Foreskin keratinocyte (primary cell): ENCODE measurements at places on chromosomes 1 and 21. TPM values are rescaled to one million over a fixed set of nuclear protein-coding genes. Genes with fewer than 3 reads are reported as not detected.

OLIG2 gene
- total RNA-seq: not detected in 2 replicates

SHE gene
- total RNA-seq: not detected in 2 replicates

DNA sequence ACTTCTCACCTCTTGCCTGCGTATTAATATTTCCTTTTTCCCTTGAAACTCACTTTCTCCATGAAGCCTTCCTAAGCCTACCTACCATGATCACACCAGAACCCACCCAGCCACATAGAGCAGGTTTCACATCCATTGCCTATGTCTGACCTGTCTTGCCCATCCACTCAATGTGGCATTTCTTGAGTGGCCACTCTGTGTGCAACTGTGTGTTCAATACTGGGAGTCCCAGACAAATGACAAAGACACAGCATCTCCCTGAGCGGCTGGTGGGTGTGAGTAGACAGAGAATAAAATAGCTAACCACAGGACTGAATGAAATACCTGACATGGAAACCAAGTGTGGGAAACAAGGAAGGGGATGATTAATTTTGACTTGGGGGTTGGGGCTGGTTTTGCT lies 3.1 kb downstream of the PTGFRN start:
- no peak for DNase-seq

DNA sequence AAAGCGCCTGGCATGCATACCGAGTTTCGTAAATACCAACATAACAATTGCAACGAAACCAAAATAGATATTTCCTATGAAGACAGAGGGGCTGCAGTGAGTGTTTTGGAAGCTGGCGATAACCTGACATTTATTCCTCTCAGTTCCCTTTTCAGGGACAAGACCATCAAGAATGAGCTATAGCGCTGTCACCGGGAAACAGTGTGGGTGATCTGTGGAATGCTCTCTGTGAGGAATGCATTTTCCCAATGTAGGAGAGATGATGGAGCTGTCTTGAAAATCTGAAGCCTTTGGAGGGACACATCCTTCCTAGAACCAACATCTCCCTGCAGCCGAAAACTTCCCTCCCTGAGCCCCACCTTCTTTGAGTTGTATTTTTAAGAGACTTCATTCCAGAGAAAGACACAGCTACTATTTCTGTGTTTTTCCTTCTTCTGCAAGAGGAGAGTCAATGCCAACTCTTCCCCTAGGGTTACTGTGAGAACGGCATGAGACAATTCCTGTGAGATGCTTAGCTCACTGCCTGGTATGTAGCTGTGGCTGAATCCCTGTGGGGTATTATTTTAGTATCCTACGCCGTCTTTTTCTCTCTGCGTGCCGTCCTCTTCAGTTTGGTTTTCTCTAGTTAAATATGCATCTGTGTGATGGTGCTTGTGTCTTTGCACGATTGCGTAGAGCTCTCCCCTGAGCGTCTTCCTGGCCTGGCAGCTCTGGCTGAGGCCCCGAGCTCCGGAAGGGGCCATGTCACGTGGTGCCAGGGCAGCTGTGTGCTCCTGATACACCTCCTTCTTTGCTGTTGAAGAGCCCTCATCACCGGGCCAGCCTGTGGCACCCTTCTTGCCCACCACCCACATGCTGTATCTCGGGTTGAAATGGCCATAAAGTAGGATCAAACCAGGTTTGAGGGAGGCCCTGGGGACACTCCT lies 45.2 kb downstream of the AJAP1 start:
- DNase-seq: no peak

DNA sequence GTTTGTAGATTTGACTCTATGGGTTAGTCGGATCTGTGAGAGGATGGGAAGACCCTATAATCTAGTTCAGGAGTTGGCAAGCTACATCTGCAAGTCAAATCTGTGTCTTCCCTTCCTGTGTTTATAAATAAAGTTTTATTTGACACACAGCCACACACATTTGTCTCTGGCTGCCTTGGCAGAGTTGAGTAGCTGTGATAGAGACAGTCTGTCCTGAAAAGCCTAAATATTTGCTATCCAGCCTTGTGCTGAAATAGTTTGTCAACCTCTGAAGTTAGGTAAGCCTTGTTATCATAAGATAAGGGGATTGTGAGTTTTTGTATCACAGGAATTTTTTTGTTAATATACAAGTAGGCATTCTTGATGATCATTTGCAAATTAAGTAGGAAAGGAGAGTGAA lies 136.8 kb downstream of the NOS1AP start:
- no peak for DNase-seq
